ENCODE measurements at places on chromosomes 3 and 15.

DNA sequence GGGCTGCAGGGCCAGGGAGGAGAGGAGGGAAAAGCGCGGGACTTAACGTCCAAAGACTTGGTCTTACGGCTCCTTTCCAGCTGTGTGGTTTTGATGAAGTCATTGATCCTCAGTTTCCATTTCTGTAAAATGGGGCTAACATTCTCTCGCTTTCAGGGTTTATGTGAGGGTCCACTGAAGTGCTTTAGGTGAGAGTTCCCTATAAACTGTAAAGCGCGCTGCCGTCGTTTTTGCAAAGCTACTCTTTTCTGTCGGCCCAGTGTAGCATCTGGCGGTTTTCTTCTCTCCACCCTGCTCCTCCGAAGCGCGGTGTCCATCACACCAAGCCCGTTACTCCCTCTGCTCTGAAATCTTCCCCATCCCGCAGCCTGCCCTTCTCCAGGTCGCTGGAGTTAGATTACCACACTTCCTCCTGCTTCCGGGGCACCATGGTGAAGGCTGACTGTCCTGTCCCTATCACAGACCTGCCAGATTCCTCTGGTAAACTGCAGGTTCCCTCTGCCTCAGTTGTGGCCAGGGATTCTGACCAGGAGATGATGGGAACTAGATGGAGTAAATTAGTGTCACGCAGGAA, 702 bp upstream of the DNAJC17 start:
- no peak for DNase-seq

DNA sequence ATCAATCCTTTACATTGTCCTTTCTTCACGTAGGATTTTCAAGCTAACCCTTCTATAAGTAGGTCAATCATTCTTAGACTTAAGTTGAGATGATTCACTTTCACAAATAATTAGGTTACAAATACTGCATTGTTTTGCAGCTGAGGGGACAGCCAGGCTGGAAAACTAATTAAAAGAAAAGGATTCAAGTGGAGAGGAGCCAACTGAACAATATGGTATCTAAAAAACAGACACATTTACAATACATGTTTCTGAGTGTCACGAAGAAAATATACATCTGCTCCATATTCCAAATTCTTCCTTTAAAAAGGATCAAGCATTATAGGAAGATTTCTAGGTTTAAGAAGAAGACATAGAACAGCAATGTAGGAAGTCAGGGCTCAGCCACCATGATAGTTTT, 70.2 kb downstream of the PEAK1 start:
- DNase-seq: no peak

DNA sequence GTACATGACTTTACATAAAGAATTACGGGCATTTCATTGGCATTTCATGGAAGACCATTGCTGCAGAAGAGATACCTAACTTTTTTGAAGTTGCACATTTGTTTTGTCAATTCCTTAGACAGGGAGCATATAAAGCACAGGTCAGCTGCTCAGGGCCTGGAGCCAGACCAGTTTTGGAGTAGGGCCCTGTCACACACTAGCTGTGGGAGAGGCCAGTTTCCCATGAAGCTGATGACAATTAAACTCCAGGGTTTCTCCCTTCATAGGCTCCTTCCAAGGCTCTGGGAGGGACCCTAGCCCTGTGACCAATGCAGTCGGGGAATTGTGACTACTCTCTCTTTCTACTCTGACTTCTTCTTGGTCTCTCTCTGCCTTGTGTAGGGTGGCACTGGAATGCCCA, 107.3 kb upstream of the SELENOK start:
- no peak for DNase-seq

GRCh38 chr15:88695101-88695500, 56.3 kb downstream of the ISG20 start:
- DNase-seq: peak; percentile 3

DNA sequence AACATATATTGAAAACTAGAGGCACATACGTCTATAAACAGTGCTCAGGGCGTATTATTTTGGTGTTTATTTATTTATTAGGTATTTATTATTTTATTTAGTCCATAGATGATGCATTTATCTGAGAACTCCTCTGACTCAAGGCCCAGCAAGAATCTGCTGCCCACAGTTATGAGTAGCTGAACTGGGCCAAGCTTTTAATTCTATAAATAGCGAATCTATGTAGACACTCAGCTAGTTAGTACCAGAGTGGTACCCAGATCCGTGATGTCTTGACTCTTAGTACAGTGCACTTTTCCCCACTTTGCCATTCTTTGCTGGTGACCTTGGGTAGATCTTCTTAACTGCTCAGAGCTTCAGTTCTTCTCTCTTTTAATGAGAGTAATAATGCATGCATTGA, 370.4 kb upstream of the TPRG1 start:
- no peak for DNase-seq

DNA sequence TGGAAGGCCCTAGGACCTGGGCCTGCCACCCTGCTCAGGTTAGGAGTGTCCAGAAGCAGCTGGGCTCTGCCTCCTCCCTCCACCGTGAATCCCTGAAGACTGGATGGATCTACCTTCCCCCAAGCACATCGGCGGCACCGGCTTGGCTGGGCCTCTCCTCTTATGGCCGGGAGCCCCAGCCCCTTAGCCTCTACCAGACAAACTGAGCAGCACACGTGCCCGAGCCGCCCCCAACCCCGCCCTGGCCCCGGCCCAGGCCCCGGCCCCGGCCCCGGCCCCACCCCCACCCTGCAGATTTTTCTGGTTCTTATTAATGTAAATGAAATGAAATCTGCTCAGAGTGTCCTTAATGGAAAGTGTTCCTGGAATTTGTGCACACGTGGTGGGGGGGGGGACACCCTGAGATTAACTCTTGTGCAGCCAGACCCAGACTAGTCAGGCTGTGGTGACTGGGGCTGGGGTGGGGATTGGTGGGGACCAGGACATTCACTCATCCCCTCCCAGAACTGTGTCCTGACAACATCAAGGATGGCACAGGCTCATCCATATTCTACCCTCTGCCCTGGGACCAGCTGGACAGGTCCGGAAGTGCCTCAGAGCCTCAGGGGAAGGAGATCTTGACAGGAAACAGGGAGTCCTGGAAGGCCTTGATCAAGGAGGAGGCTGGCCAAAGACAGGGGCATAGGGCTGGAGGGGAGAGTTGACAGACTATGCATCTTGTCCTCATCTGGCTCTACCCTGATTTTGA, 30.9 kb upstream of the SEMA3F start:
- no peak for DNase-seq

DNA sequence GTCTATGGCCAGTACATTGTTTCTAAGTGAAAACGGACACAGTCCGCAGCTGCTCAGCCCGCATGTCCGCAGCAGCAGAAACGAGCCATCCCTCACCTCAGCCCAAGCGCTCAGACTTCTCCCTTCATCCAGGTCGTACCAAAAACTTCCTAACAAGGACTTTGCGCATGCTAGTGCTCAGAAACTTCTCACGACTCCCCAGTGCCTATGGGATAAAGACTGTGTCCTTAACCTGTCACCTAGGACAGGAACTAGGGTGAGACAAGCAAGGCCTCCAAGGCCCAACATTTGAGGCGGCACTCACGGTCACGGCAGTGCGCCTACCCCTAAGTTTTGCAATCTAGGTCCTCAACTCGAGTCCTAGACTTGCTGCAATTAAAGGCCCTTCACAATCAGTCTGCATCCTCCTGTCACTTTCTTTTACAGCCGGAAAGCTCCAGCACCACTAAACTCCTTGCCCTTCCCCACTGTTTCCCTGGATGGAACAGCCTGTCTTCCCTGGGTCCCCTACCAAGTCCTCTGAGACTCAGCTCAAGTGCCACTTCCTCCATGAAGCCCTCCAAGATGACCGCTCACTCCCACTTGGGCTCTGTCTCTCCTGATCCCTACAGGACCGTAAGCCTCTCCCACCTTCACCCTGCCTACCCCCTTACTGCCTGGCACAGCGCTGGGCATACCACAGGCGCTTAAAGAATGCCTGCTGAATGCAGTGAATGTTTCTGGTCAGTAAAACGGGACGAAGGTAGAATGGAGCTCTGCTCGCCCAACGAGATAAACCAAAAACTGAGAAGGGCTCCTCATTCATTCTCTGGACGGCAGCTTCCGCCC, 1.2 kb downstream of the CLN6 start:
- no peak for DNase-seq

GRCh38 chr3:128271536-128272332, 118.5 kb downstream of the EEFSEC start:
- no peak for DNase-seq

DNA sequence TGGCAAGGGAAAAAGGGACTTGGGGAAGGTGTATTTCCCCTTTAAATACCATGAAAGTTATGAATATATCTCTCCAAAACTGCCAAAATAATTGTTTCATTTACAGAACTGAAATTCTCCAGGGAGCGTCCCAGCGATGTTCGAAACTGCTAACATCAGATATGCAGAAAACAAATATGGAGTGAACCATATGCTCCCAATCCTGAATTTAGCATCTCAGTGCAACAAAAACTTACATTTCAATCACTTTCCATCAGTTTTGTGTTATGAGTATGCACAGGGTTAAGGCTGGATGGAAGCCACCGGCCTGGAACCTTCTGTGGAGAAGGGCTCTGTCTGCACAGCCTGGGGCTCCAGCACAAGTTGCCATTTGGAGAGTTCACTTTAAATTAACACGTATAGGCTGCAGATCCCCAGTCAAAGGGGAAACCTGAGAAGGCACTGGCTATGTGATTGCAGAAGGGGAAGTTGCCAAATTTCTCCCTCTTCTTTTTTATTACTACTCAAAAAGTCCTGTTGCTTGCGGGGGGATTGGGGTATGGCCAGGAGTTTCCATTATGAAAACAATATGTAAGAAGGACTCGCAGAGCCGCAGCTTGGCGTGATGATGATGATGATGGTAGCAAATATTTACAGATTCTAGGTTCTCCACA, 56.9 kb upstream of the FOXP1 start:
- DNase-seq: no peak

DNA sequence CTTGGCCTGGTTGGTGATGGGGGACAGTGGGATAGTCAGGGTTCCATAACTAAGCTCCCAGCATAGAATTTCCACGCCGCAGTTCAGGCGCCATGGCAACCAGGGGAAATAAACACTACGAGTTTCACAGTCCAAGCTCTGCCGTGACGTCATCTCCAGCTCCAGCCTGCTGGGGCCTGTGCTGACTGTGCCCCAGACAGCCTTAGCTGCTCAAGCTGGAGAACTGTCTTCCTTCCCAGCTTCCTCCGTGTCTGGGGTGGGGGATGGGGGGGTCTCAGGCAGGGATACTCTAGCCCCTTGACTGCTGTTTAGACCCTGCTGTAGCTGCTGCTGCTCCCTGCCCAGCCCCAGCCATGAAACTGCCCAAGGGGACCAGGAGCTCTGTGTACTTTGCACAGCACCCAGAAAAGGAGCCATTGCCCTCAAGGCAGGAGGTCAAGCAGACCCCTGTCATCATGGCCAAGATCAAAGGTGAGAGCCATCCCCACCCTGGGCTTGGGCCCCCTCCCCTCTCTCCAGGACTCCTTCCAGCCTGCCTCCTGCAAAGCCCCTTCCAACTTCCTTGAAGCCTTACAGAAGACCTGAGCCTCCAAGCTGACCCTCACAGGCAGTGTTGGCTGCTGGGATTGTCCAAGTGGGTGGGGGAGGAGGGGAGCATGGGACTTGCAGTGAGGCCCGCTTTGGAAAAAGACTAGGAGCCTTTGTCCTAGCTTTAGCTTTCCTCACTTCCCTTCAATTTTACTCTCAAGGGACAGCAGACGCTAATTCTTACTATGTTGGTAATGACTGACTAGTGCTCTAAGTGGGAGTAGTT, 11.4 kb upstream of the CSPG4 start:
- peak; percentile 65 for DNase-seq

- no peak for DNase-seq
Observed at GRCh38 chr3:69368129-69368741, 17.7 kb downstream of the FRMD4B start.

DNA sequence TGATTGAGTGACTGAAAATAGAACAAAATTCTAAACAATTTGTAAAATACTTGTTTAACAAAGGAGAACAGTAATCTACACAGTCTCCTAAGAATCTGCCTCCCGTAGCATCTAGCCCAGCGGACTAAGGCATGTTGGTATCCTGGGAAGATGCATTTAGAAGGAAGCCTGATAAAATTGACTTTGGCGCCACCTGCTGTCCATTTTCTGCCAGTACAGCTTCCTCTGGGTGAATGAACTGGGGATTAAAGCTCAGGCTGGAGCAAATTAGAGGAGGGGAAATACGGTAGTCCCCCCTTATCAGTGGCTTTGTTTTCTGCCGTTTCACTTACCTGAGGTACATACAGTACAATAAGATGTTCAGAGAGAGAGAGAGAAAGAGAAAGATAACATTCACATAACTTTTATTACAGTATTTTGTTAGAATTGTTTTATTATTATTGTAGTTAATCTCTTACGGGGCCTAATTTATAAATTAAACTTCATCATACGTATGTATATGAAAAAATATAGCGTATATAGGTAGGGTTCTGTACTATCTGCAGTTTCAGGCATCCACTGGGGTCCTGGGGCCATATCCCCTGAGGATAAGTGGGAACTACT, 191.6 kb downstream of the GAP43 start:
- peak; percentile 88 for DNase-seq

- no peak for DNase-seq
Observed at GRCh38 chr3:136547293-136547692, 204.9 kb downstream of the STAG1 start.

- no peak for DNase-seq
Observed at GRCh38 chr15:67039384-67040075, 25.9 kb upstream of the SMAD3 start.

GRCh38 chr15:66025972-66026371, 156.7 kb downstream of the RAB11A start:
- no peak for DNase-seq

GRCh38 chr15:88393719-88394519, 73.3 kb downstream of the MRPL46 start:
- DNase-seq: no peak

DNA sequence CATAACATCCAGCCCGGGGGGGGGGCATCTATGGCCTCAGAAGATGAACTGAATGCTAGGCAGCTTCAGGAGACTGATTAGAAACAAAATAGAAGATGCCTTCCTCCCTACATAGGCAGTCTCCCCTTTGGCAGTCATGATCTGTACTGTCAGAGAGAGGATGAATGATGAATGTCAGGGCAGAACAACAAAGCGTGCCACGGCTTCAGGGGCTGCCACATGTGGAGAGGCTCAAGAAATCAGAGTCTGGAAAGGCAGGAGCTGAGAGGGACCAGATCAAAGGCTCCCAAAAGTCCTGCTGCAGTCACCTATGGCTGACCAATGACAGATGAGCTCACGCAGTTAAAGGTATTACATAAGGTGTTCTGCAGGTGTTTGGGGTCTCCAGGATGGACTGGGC, 180.4 kb downstream of the UACA start:
- peak; percentile 18 for DNase-seq

- no peak for DNase-seq
Observed at GRCh38 chr15:49863431-49864224, 242.8 kb downstream of the DTWD1 start.

DNA sequence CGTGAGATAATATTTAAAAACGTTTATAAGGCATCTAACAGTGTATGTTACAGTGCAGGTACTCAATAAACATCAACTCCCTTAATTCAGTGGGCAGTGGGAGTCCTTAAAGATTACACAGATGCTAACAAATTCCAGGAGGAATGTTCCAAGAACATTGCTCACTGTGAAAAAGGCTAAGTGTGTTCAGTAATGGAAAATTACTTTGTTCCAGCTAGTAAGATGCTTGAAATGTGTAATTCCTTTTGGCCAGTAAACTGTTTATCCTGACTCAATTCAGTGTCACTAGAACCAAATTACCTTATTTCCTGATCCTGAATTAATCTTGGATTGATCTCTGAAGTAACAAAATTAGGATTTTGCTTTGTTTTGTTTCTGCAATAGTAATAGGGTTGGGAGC, 54.2 kb upstream of the SEMA6D start:
- DNase-seq: no peak

- DNase-seq: no peak
Observed at GRCh38 chr15:56781666-56782065, 48.4 kb upstream of the ZNF280D start.
